ENCODE measurements at places on chromosomes 2 and 18. TPM values are rescaled to one million over a fixed set of nuclear protein-coding genes. Genes with fewer than 3 reads are reported as not detected.

DNA sequence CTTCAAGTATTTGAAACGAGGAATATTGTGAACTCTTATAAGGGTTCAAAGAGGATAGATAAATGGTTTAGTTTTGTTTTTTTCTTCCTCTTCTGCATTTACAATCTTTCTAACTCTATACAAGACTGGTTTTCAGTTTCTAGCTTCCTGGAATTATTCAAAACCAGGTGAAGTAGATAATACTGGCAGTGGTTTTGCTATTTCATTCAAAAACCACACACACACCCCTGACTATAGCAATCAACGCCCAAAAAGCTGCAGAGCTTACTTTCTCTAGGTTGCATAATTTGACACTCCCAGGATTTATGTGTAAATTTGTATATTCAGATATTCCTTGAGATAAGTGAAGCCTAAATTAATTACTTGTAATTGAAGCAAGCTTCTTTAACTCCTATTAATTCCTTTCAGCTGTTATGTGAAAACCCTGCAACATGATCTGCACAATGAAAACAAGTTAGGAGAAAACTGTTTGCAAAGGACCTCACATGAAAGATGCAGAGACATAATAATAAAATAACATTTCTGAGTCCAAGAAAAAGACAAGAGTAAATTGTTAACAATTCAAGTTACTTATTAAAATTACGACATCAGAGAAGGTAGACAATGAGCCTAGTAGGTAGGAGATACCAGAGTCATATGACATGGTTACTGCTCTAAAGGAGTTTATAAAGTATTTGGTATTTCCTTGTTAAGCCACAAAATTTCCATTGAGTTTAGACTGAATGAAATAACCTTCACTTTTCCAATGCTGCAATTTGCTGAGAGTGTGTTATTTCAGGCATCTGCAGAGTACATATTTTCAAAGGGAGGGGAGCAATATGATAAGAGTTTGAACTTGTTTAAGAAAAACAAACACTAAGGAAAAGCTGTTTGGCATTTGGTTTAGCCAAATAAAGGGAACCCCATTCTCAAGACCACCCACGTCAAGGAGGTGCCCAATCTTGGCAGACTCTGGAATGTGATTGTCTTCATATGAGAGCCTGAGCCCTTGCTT is 1.6 kb upstream of the NFE2L2 start:
- no peaks in the 10 kb centered on the region for H3K27me3 ChIP-seq
- H3K4me3 ChIP-seq: peak overlapping the region; percentile 76
- no peak overlapping the region for H3K27ac ChIP-seq
- H3K36me3 ChIP-seq: no peaks in the 10 kb centered on the region

- no peaks in the 10 kb centered on the region for H3K27me3 ChIP-seq
- no peak for DNase-seq
- H3K36me3 ChIP-seq: no peaks in the 10 kb centered on the region
- no peaks in the 10 kb centered on the region for H3K4me1 ChIP-seq
Measured at GRCh38 chr2:24363301-24363700, 3.0 kb upstream of the ITSN2 start.

- H3K4me1 ChIP-seq: no peaks in the 10 kb centered on the region
- no peaks in the 10 kb centered on the region for H3K27me3 ChIP-seq
- H3K36me3 ChIP-seq: peaks cover 33% of the 10 kb centered on the region
- no peak for DNase-seq
Measured at GRCh38 chr2:119941388-119941787, 71.5 kb upstream of the EPB41L5 start.

GRCh38 chr2:222351035-222351434 is 52.2 kb upstream of the PAX3 start:
- DNase-seq: no peak
- H3K4me3 ChIP-seq: no peak overlapping the region
- no peaks in the 10 kb centered on the region for H3K27me3 ChIP-seq
- no peaks in the 10 kb centered on the region for H3K36me3 ChIP-seq
- no peak overlapping the region for H3K27ac ChIP-seq

The CD207 gene
- total RNA-seq: not detected
